Fibroblast of skin of right quadriceps (primary cell): ENCODE measurements at places on chromosomes 7 and 10.

GRCh38 chr7:100166317-100166940 lies 2.0 kb downstream of the GAL3ST4 start:
- no peak for DNase-seq

DNA sequence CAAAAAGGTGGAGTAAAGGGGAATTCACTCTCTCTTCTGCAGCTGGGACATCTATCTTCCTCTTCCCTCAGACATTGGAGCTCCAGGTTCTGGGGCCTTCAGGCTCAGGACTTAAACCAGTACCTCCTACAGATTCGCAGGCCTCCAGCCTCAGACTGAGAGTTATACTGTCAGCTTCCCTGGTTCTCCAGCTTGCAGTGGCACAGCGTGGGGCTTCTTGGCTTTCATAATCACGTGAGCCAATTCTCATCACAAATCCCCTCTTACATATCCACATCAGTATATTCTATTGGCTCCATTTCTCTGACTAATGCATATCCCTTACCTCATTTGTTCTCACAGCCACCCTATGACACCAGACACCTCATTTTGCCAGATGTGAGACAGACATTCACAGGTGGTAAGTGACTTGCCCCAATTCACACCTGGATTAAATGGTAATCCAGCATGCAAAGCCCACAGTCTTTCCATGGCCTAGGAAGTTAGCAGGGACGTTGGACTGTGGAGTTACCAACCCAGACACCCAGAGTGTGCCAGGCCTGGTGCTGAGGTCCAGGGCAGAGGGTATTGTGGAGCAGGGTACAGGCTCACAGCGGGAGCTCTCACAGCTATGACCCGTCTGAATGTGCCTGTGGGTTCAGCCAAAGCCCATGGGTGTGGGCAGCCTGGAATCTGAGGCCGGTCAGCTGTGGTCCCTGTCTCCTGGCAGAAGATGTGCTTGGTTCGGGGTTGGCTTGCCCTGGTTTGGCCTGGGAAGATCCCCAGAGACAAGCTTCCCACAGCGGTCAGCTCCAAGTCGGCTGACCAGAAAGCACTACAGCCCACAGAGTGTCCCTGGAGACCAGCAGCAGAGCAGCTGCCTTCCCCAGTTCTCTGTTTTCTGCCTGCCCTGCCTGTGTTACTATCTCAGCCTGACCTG lies 18.4 kb upstream of the ZCCHC24 start:
- no peak for DNase-seq

DNA sequence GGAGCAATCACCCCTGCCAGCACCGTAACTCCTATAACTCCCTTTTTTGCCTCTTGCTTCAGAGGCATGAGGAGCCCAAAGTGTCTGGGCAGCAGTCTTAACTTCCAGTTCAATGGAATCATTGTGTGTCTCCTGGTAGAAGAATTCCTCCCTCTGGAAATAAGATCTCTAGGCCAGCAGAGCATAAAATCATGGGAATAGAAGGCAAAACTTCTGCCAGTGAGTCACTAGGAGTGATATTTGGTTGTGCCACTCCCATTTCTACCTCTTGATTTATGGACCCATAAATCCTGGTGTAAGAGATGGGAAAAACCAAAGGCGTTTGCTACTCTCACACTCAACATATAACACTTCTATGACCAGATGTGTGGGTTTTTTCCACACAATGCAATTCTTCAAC lies 104.9 kb upstream of the FAM180A start:
- peak; percentile 52 for DNase-seq

GRCh38 chr7:28984631-28985030 lies 26.5 kb upstream of the TRIL start:
- peak; percentile 93 for DNase-seq

DNA sequence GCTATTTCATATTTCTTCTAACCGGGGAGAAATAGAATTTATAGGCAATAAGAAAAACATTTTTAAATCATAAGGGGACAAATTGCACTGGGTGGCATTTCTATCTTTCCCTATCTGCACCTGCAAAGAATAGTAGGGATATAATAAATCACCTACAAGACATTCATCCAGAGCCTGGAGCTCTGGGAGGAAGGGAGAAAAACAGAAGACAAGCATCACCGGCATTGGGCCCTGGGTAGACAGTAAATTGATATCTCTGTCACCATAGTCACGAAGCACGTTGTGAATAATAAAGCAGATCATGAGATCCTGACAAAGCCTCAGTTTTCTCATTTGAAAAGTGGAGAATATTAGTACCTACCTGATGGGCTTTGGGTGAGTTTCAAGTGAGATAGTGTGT lies 685.6 kb downstream of the XPNPEP1 start:
- DNase-seq: no peak

- no peak for DNase-seq
Measured at GRCh38 chr10:100868382-100868781, 44.4 kb upstream of the SLF2 start.

- DNase-seq: no peak
Measured at GRCh38 chr7:66518151-66518691, 110.5 kb upstream of the KCTD7 start.

GRCh38 chr7:82067628-82068264 lies 297.9 kb upstream of the HGF start:
- no peak for DNase-seq
